Thymus (tissue), 14 donors: ENCODE measurements at places on chromosomes 2 and 18. TPM values are rescaled to one million over a fixed set of nuclear protein-coding genes. Genes with fewer than 3 reads are reported as not detected.

- peaks cover 65% of the 10 kb centered on the region for H3K4me1 ChIP-seq
- no peak overlapping the region for H3K4me3 ChIP-seq
- H3K27me3 ChIP-seq, result no peaks in the 10 kb centered on the region
- no peak for DNase-seq
These were observed 116.8 kb upstream of the EPC2 start for GRCh38 chr2:148527488-148528340.

GRCh38 chr2:160838147-160838546 is 322.1 kb upstream of the TANK start:
- no peaks in the 10 kb centered on the region for H3K36me3 ChIP-seq
- no peak overlapping the region for H3K4me3 ChIP-seq
- H3K4me1 ChIP-seq, result no peaks in the 10 kb centered on the region
- no peaks in the 10 kb centered on the region for H3K27me3 ChIP-seq

The TBR1 gene
- total RNA-seq, result 0.05 TPM

The WDR12 gene
- 38.9 TPM for total RNA-seq

DNA sequence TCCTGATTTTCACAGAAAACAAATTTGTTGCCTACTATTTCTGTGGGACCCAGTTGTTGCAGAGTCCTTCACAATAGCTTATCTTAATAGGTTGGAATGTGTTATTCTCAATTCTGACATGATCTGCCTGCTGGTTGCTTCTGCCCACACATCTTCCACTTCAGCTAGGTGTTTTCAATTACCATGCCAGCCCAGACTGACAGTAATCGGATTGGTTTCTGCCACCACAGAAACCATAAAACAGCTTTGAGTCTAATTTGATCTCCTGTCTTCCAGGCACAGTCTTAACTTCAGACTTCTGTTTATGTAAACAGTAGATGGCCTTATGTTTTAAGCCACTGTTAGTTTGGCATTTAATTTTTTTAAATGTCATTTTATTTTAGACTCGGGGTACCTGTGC is 248.2 kb upstream of the RBMS1 start:
- no peak overlapping the region for H3K27ac ChIP-seq
- H3K36me3 ChIP-seq, result no peaks in the 10 kb centered on the region
- no peak for DNase-seq
- no peaks in the 10 kb centered on the region for H3K4me1 ChIP-seq
- H3K27me3 ChIP-seq, result no peaks in the 10 kb centered on the region
- H3K4me3 ChIP-seq, result no peak overlapping the region
